Activated CD8-positive, alpha-beta T cell treated with anti-CD3 and anti-CD28 coated beads, Interleukin-2, amount 10 ng/mL, durations not matched to agents 7 days and 5 days (primary cell): ENCODE measurements at places on chromosomes 4 and X. TPM values are rescaled to one million over a fixed set of nuclear protein-coding genes. Genes with fewer than 3 reads are reported as not detected.

KLHL2 gene
- 32.9 TPM for total RNA-seq

AMOT gene
- 0.31 TPM for total RNA-seq

GAGE12E gene
- not detected for total RNA-seq

TMPRSS11A gene
- not detected for total RNA-seq

C1QTNF7 gene
- total RNA-seq = not detected

CHIC1 gene
- total RNA-seq = 3.6 TPM

SYNPO2 gene
- 0.74 TPM for total RNA-seq

KDR gene
- total RNA-seq = not detected

FABP2 gene
- not detected for total RNA-seq

UGT8 gene
- total RNA-seq = not detected

TSPYL2 gene
- 20.0 TPM for total RNA-seq

EMCN gene
- not detected for total RNA-seq

PNMA6A gene
- 0.24 TPM for total RNA-seq

HTRA3 gene
- not detected for total RNA-seq

MTNR1A gene
- not detected for total RNA-seq

RWDD4 gene
- total RNA-seq = 15.6 TPM

DSPP gene
- not detected for total RNA-seq

TNIP2 gene
- 42.3 TPM for total RNA-seq

SASH3 gene
- total RNA-seq = 286 TPM

SLC16A2 gene
- not detected for total RNA-seq

CENPC gene
- total RNA-seq = 33.2 TPM

TRIM75 gene
- total RNA-seq = not detected

CXorf51B gene
- not detected for total RNA-seq

MUC7 gene
- not detected for total RNA-seq

PPP2R2C gene
- not detected for total RNA-seq

RAB33A gene
- total RNA-seq = 32.7 TPM

F8A2 gene
- total RNA-seq = not detected

G3BP2 gene
- 178 TPM for total RNA-seq

KLHL4 gene
- not detected for total RNA-seq

TMPRSS11B gene
- not detected for total RNA-seq

PCDH18 gene
- not detected for total RNA-seq

PRPS1 gene
- 69.8 TPM for total RNA-seq

PAGE5 gene
- not detected for total RNA-seq

GLOD5 gene
- total RNA-seq = not detected

CUL4B gene
- 29.3 TPM for total RNA-seq

ZFP92 gene
- total RNA-seq = 1.5 TPM

SSX2 gene
- not detected for total RNA-seq

RPS6KA3 gene
- 80.2 TPM for total RNA-seq

RS1 gene
- not detected for total RNA-seq

VGLL1 gene
- total RNA-seq = not detected

FREM3 gene
- not detected for total RNA-seq

CLDN22 gene
- total RNA-seq = not detected

NSUN7 gene
- not detected for total RNA-seq

FGF5 gene
- total RNA-seq = not detected
